ENCODE measurements at places on chromosomes 16 and 17.

GRCh38 chr17:82544431-82545070 lies 25.0 kb downstream of the FOXK2 start:
- DNase-seq, result no peak

DNA sequence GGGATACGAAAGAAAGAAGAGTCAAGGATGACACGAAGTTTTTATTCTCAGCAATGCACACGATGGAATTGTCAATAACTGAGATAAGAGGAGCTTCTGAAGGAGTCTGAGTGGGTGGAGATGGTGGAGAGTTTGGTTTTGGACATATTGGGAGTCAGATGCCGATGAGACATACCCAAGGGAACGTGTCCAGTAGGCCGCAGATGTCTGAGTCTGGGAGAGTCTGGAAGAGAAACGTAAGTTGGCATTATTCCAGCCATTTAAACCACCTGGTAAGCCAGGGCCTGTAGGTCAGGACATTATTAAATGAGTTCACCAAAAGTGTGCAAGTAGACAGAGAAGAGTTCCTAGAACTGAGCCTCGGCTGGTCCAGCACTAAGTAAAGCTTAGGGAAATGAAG lies 478.3 kb upstream of the CDH5 start:
- DNase-seq, result no peak

DNA sequence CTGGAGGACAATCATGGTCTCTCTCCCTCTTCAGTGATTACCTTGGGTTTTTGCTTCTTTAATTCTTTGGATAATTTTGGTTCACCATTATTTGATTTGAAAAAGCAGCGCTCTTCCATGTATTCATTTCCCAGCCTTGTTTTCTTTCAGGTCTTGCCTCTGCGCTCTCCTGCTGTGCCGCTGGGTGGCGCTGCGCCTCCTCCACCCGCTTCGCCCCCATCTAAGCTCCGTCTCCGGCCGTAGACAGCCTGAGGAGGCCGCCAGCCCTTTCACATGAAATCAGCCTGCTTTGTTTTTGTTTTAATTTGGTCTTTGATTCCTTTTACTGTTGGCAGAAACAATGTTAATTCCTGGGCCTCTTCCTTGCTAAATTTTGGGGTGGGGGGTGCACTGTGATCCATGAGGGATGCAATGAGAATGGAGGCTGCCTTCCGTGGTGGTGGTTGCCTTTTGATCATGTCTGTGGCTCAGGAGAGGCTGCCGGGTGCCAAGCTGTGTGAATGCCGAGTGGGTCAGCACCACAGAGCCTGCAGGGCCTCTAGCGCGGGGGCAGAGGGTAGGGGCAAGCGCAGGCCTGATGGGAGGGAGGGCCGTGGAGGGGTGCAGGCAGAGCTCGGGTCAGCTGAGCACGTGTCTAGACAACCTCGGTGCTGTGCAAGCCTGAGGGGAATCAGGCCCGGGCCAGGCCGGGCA lies 64.1 kb downstream of the PLD6 start:
- no peak for DNase-seq

DNA sequence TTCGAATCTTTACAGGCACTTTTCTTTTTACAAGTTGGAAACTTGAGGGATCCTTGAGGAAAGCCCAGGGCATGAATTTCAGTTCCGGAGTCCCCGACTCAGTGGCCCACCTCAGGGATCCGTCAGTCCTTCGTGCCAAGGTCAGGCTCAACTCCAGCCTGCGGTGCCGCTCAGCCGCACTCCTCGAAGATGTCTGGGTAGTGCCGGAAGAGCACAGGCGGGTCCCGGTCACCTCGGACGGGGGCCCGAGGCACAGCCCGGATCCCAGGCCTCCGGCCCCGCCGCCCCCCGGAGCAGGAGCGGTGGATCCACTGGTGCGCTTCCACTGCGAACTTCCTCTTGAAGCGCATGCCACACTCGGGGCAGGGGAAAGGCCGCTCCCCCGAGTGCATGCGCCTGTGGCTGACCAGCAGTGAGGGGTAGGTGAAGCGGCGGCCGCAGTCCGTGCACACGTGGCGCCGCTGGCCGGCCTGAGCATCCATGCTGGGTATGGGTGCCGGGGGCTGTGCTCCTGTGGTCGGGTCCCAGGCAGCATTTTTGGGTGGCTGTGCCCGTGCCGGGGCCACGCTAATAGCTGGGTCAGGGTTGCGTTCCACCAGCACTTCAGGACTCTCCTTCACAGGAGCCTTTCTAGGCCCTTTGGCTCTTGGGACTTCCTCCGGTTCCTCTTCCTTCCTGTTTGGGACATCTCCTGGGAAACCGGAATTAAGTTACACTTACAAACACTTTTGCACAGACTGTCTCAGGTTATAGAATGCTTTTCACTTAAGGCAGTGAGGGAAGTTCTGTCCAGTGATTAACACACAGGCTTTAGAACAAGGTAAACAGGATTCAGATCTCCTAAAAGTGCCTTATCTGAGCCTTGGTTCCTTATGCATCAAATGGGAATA lies 1.5 kb downstream of the ZNF688 start:
- no peak for DNase-seq

DNA sequence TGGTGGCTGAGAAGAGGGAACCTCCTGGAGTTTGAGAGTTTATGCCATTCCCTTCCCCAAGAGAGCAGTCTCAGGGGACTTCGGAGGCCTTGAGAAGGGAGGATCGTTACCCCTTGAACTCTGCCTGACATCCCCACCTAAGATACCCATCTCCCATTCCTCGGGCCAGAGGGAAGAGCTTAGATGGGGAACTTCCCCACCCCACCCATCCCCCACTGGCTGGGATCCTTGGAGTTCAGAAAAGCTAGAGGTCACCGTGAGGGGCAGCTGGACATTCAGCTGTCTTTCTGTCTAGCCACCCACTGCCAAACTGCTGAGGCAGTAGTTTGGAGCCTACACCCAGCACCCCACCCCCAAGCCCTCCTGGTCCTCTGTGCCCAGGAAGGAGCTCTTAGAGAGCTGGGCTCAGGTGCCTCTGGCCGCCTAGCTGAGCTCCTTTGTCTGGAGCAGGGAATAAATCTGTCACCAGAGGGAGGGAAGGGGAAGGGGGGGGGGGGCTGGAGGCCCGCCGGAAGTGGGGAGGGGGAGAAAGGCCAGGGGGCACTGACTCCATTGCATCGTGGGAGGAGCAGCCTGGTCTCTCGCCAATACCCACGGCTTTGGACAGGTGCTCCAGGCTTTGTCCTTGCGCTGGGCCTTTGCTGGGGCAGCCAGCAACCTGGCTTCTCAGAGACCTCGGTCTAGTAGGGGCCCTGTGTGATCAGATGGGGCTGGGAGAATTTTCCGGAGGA lies 1.0 kb downstream of the HSD11B2 start:
- DNase-seq, result no peak

DNA sequence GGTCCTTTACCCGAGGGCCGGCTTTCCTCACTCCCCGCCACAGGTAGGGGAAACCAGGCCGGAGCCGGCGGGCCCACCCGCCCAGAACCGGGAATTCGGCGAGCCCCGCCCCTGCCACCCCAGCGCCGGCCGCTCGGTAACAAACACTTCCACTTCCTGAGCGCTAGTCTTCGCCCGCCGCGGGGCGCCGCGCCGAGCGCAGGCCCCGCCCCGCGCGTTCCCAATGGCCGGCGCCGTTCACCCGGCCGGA lies 224 bp upstream of the NHERF1 start:
- peak; percentile 81 for DNase-seq

GRCh38 chr16:23072084-23072599 lies 77.1 kb downstream of the USP31 start:
- no peak for DNase-seq

DNA sequence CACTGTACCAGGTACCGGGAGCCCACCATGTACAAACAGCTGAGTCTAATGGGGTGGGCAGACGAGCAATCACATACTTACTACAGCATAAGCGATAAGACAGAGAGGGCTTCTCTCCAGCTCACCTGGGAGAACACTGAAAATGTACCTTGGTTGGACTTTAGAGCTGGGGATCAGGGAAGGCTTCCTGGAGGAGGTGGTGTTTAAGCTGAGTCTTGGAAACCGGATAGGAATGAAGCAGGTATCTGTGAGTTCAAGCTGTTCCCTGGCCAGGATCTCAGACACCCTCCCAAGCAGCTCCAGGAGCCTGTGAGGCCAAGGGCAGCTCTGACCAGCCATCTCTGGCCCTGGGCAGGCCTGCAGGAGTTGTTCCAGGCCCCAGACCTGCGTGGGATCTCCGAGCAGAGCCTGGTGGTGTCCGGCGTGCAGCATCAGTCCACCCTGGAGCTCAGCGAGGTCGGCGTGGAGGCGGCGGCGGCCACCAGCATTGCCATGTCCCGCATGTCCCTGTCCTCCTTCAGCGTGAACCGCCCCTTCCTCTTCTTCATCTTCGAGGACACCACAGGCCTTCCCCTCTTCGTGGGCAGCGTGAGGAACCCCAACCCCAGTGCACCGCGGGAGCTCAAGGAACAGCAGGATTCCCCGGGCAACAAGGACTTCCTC lies 8.0 kb upstream of the SERPINF1 start:
- no peak for DNase-seq

- no peak for DNase-seq
These were observed 149.0 kb upstream of the PLCG2 start for GRCh38 chr16:81629896-81630634.

- DNase-seq, result no peak
These were observed 43.8 kb downstream of the ELAC2 start for GRCh38 chr17:12974005-12974531.

- DNase-seq, result peak; percentile 84
These were observed 37.6 kb downstream of the RNF112 start for GRCh38 chr17:19448341-19449268.

- DNase-seq, result no peak
These were observed 77.9 kb upstream of the TANC2 start for GRCh38 chr17:62888148-62888547.

DNA sequence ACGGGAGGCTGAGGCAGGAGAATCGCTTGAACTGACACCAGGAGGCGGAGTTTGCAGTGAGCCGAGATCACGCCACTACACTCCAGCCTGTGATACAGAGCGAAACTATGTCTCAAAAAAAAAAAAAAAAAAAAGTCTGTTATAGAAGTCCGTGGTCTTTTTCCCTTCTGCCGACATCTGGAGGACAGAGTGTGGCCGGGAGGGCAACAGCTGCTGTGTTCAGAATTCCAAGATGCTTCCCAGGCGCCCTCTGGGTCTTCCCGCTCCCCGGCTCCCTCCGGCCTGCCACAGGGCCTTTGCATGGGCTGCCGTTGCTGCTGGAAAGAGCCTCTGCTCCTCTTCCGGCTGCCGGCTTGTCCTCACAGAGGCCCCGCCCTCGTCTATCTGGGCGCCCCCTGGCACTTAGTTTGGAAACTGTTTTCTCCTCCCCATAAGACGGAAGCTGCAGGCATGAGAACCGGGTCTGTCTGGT lies 2.4 kb upstream of the CACNA1H start:
- DNase-seq, result no peak

DNA sequence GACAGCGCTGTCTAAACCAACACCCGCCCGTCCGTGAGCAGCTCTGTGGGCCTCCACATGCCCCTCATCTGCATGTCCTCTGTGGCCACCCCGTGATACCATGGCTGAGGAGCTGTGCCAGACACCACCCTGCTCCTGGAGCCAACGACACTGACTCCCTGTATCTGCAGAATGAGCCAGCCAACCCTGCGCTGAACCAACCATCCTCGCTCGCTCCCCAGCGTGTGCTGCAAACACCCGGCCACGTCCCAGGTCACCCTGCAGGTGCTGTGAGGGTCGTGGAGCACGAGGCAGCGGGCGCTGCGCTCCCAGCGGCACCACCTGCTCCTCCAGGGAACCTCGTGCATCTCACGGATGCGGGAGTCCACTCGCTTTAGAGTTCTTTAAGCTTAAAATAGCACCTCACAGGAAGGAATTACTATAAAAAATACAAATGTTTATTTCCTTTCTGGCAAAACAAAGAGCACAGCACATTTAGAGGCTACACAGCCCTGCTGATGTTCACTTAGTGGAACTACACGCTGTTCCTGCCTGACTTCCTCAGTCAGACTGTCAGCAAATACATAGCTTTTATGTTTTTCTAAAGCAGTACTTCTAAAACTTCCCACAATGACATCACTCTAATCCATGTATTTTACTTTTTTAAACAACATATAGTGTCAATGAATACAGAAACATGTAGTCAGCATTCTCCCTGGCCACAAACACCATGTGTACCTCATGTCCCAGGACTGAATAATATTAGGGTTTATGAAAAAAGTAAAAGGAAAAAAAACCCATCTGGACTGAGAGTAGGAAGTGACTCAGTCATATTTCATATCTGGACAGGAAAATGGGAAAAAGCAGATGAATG lies 43.5 kb downstream of the MAP1LC3B start:
- DNase-seq, result no peak

DNA sequence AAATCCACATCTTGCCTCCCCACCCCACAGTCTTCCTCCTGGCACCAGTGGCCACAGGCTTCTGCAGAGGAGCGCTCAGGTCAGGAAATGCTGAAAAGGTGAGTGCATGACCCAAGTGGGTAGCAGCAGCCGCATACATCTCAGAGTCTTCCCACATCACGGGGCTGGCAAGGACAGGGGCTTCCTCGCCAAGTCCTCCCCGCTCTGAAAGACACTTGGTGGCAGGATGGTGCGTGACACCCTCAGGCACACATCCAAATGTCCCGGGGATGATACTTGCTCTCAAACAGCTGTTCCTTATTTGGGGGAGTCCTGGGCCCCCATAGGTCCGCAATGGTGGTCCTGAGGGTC lies 8.8 kb upstream of the SLC16A5 start:
- no peak for DNase-seq

- no peak for DNase-seq
These were observed 1.5 kb downstream of the CYBA start for GRCh38 chr16:88649195-88649923.

DNA sequence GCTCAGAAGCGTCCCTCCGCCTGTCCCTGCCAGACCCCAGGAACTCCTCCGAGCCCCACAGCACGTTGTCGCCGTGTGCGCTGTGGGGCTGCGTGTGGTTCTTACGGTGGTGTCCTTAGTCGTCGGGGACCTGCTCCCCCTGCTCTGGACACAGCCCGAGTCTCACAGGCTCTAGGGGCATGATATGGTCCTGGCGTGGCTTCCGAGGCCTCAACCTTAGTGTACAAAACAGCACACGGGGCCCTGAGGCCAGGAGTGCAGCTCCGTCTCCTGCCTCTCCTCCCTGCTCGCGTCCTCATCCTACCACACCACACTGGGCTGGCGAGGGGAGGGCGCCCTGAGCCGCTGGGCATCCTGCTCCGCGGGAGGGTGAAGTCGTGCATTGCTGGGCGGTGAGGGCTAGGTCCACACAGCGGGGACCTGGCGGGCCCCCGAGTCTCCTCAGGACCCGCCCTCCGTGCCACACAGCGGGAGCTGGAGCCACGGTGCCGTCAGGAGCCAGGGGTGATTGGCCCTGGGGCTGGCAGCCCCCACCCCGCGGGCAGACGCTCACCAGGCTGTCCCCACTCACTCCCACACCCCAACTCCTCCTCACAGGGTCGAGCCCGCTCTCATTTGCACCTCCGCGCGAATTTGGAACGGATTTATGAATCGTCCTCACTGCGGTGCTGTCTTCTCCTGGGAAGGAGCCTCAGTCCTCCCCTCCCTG lies 1.2 kb upstream of the MAFG start:
- DNase-seq, result no peak

All from left renal pelvis (tissue), 4 donors.